ENCODE measurements at places on chromosomes 2 and 18.

DNA sequence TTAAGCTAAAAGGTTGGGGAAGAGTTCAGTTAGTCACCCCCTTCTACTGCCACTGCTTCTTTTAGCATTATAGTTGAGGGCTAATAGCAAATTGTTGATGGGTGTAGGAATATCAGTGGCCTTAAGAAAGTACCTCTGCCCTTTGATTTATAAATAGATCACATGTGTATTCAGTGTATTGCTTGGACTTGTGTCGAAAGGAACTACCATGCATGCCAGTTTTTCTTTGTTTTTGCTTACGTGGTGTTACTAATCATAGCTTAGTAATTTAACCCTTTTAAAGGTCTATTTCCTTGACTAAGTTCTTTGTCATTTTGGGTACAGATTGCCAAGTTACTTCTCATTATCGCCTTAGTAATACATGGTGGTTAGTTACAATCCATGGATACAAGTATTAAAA lies 85.6 kb downstream of the MIB1 start:
- DNase-seq: no peak

- no peak for DNase-seq
Observed at GRCh38 chr2:145292166-145292565, 772.2 kb upstream of the ZEB2 start.

GRCh38 chr2:96651793-96652192 lies 9.2 kb downstream of the FER1L5 start:
- no peak for DNase-seq

- no peak for DNase-seq
Observed at GRCh38 chr18:3623769-3624545, 174.0 kb downstream of the TGIF1 start.

GRCh38 chr2:132760405-132760804 lies 90.4 kb upstream of the LYPD1 start:
- DNase-seq: no peak

DNA sequence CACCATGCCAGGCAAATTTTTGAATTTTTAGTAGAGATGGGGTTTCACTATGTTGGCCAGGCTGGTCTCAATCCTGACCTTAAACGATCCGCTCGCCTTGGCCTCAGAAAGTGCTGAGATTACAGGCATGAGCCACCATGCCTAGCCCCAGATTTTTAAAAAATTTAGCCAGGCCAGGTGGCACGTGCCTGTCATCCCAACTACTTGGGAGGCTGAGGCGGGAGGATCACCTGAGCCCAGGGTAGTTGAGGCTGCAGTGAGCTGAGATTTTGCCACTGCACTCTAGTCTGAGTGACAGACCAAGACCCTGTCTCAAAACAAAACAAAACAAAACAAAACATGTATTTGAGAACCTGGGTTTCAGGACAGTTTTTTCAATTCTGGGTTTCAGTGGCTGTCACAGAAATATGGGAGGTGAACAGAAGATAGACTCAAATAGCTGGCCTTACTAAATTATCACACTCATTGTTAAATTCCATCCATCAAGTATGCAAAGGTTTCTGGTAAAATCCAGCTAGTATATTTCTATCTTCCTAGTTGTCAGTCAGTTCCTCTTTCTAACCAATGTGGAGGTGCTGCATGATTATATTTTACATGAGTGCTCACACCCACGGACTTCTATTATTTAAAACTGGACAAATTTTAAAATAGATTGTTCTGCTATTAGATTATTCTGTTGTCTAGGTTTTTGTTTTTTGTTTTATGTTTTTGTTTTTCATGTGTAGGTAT lies 5.4 kb downstream of the ALPG start:
- no peak for DNase-seq

All from NCI-H1417 (cell line).